ENCODE measurements at places on chromosomes 4 and X.

DNA sequence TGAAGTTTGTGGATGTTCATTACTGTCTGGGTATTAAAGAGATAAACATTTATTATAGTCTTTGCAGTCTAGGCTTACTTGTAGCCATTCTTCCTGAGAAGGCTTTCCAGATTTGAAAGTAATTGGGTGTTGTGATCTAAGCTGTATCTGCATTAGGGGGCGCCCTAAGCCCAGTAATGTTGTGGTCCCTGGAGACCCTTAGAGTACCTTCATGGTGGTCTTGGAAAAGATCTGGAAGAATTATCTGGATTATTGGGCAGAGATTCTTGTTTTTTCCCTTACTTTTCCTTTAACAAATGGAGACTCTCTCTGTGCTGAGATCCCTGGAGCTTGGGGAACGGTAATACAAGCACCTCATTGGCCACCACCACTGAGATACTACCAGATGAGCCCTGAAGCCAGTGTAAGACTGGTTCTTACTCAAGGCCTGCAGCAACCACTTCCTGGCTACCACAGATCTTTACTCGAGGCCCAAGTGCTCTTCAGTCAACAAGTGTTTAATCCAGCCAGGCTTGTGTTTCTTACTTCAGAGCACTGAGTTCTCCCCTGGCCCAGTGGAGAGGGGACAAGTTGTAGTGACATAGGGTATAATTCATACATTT lies 63.1 kb downstream of the RTL3 start:
- no peak for DNase-seq

GRCh38 chr4:53050361-53050774 lies 188.3 kb downstream of the RASL11B start:
- DNase-seq, result no peak

DNA sequence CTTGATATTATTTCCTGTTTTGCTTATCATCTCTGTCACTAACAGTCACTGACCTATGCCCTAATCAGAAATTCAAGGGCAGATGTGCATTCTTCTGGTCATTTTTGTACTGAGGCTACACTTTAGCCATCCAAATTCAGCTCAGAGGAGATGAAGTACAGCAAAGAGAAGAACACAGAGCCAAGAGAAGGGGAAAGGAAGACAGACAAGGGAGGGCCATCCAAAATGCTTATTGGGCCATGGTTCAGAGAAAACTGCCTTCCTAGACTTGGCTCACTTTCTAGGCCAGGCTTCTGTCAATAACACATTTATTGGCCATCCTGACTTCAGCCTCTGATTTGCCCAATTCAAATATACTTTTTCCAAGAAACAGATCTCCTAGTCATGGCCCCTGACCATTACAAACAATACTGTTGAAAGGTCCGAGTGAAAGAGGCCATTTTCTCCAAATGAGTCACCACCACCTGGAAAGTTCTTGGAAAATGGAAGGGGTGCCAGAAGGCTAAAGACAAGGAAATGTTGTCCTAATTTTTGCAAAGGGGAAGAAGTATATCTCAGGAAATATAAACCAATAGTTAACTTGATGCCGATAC lies 56.4 kb downstream of the DCX start:
- DNase-seq, result no peak

- no peak for DNase-seq
These were observed 12.0 kb downstream of the NSDHL start for GRCh38 chrX:152842772-152843338.

GRCh38 chr4:138392751-138393308 lies 150.7 kb upstream of the SLC7A11 start:
- no peak for DNase-seq

- DNase-seq, result no peak
These were observed 182.6 kb downstream of the GABRB1 start for GRCh38 chr4:47213971-47214370.

- no peak for DNase-seq
These were observed 75.6 kb downstream of the BMP3 start for GRCh38 chr4:81106150-81106549.

- no peak for DNase-seq
These were observed 15.1 kb downstream of the XG start for GRCh38 chrX:2766906-2767305.

GRCh38 chrX:7170898-7171297 lies 22.9 kb upstream of the PUDP start:
- DNase-seq, result no peak

- no peak for DNase-seq
These were observed 25.4 kb upstream of the CXCL3 start for GRCh38 chr4:74063859-74064258.

DNA sequence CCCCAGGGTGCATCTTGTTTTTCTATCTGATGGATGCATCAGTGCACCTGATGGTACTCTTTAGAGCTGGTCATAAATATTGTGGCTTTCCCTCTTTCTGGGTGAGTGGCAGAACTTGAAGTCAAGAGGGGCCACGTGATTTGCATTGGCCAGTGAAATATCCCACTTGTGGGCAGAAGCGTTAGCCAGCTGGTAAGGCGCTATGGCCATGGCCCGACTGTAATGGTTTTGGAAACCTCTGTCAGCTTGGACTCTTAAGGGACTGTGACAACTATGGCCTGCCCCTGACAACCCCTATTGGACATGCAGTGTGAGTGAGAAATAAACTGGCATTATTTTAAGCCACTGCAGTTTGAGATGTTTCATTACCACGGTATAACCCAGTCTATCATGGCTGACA lies 72.8 kb downstream of the SEL1L3 start:
- no peak for DNase-seq

DNA sequence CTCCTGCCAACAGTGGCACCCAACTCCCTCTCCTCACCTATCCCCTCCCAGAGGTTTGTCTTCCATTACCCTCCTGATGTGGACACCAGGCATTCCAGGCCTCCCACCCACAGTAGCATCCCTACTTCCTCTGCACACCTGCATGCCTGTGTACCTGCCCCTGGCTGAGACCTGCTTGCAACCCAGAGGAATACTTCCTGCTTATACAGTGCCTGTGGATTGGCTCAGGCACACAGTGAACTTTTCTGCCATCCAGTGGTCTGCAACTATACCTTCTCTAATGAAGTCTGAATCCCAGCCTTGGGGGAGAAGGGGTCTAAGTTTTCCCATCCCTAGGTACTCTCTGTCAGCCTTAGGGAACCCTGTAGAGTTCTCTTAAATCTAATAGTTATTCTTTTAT lies 169.9 kb downstream of the IQCM start:
- DNase-seq, result no peak

- DNase-seq, result no peak
These were observed 28.5 kb downstream of the UTP14A start for GRCh38 chrX:129934461-129934860.

DNA sequence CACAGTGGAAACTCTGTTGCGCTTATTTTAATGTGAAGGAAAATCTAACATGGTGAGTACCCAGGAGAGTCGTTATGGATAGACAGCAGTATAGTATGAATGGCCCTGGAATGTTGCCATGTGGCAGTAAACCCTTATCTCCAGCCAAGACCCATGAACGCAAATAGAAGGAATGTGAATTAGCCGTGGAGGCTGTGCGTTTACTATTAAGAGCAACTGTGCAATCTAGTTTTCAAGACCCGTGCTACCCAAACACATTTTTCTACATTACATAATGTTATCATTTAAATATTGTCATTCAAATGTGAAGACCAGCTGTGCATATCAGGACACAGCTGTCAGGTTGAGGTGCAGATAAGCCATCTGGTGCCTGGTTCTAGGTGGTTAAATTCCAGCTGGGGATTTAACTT lies 13.3 kb upstream of the AGA start:
- DNase-seq, result no peak

DNA sequence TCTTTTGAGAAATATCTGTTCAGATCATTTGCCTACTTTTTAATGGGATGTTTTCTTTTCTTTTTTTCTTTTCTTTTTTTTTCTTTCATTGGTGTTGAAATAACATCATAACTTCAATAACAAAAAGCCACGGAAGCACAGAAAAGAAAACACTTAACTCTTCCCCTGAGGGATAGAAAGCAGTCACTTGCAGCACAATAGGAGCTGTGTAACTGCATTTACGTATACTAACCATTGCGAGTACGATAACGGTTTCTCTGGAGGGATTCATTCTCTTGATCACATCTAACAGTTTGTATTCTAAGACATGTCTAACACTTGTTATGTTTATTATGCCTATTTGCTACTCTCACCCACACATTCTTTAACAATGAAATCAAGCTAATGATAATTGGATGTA lies 27.3 kb downstream of the C4orf46 start:
- no peak for DNase-seq

DNA sequence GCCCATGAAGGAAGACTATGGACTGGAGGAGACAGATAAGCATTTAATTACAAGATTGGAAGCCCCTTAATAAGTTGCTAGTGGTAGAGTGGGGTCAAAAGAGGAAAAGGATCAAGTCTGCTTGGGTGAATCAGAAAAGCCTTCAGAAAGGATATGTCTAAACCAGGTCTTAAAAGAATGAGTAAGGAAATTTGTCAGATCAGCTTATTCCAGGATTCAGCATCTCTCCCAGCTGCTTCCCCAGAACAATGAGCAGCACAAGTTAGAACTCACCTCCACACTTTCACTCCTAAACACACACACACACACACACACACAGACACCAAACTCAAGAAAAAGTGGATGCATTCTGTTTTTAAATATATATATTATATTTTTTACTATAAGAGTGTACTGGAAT lies 166.5 kb downstream of the CPEB2 start:
- DNase-seq, result no peak

DNA sequence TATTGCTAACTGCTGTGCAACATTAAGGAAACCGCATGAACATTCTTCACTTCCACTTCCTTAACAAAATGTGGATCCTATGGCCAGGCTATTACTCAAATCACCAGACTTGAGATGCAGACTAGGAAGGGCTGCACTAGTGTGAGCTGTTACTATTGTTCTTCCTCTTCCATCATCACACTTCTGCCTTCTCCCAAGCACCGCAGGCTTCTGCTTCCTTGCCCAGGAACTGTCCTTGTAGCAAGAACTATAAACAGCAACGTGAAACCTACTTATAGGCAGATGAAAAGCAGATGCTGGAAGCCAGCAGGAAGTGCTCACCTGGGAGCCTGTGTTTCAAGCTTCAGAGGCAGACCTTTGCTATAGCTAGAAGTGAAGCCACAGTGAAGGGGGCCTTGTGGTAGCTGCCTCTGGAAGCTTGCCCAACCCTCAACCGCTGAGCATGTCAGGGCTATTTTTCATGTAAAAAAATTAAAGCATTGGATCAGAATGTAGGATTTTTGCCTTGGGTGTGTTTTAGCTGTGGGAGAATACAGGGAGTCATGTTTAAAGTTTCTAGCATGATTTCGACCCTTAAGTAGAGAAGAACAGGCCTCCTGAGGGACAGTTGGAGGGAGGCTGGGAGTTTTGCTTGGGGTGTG lies 43.9 kb downstream of the CLNK start:
- DNase-seq, result no peak

DNA sequence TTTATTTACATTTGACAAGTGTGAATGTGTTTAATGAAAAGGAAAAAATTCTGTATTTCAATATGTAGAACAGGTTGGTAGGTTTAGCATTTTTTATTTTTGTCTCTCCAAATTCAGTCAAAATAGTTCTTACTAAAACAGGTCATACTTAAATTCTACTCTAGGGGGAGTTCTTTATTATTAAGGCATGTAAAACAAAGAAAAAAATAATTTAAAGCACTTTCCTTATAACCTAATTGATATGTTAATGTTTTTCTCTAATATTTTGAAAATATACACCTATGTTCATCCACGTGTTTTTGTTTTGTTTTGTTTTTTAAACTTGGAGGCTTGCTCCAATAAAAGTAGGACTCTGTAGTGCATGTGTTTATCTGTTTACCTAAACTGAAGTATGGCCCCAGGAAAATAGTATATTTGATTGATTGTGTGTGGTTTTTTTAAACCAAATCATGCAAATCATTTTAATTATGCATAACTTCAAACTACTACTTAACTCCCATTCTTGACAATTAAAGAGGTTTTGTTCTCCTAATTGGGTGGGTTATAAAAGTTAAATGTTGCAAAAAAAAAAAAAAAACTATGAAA lies 562.7 kb downstream of the RPA4 start:
- no peak for DNase-seq

- no peak for DNase-seq
These were observed 446.2 kb downstream of the KCTD8 start for GRCh38 chr4:44002368-44002767.

DNA sequence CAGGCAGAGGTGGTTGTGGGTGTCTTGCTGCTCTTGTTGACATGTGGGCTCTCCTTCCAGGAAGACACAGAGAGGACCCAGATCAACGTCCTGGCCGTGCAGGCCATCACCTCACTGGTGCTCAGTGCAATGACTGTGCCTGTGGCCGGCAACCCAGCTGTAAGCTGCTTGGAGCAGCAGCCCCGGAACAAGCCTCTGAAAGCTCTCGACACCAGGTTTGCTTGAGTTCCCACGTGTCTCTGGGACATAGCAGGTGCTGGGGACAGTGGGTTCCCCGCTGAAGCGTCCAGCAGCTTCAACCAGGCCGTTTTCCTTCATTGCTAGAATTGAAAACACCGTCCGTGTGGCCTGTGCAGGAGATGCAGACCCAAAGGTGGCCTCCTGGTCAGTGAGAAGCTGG lies 25.6 kb upstream of the MSANTD1 start:
- DNase-seq, result no peak

DNA sequence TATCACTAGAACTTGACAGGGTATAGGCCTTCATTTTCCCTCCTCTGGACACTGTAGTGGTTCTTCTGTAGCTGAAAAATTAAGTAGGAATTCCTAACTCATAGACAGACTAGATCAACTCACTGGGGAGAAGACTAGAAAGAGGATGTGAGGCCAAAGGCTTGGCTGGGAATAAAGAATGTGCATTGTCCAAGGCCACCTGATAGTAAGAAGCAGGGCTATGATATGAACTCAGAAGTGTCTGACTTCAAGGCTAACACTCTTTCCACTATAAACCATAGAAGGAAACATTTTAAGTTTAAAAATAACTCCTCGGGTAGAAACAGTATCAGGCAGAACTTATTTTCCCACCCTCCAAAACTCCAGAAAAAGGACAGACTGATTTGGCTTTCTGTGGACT lies 346.6 kb downstream of the OPHN1 start:
- DNase-seq, result no peak

DNA sequence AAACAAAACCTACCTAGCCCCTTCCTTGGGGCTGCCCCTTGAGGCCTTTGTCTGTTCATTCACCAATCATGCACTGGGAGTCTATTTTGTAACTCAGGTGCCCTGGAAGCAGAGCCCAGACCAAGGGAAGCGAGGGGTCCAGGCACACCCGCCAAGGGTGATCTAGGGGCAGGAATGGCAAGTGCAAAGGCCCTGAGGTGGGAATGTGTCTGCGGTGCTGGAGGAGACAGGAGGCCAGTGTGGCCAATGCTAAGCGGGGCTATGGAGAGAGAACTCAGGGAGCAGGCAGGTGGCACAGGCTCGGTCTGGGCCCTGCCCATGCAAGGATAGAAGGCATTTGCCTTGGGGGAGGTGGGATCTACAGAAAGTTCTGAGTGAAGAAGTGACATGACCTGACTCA lies 3.5 kb upstream of the SH3BP2 start:
- DNase-seq, result no peak

- DNase-seq, result peak; percentile 26
These were observed 6.7 kb upstream of the PPID start for GRCh38 chr4:158729716-158730559.

- no peak for DNase-seq
These were observed 56.7 kb upstream of the RASSF6 start for GRCh38 chr4:73676861-73677323.

GRCh38 chrX:131060147-131060546 lies 2.0 kb downstream of the ARHGAP36 start:
- DNase-seq, result no peak
